ENCODE measurements at places on chromosomes 2 and 18.
A peak's percentile ranks its signal among the peaks of the same experiment; 100 is the strongest.

DNA sequence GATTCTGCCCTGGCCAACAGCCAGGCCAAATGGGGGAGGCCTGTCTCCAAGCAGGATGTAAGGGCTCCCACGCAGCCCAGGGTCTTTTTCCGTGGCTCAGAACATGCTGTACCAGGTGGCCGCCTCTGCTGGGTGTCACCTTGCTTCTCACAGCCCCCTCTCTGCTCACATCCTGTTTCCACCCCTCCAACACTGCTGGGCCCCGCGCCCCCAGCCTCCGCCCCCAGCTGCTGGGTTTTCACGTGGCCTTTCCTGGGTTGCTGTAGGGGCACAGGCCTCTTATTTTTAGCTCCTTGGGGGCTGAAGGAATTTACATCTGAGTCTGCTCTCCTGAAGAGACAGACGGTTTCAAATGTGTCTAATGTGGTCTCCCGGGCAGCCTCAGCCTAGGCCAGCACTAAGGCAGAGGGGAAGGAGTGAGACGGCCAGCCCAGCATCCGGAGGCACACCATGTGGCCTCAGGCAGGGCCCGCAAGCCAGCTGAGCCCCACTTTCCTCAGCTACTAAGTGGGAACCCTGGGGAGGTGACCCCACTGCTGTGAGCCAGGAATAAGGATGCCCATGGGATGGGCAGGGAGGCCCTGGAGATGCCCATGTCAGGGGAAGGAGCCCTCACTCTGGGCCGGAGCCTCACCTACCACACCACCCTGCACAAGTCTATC, 18.7 kb upstream of the DUSP2 start:
- DNase-seq = no peak

GRCh38 chr2:160014227-160014626, 48.2 kb downstream of the PLA2R1 start:
- DNase-seq = no peak

- no peak for DNase-seq
Observed at GRCh38 chr2:88053296-88053695, 2.3 kb downstream of the KRCC1 start.

- no peak for DNase-seq
Observed at GRCh38 chr2:55425431-55425831, 5.8 kb upstream of the CCDC88A start.

GRCh38 chr2:48940606-48941005, 185.1 kb upstream of the LHCGR start:
- no peak for DNase-seq

- no peak for DNase-seq
Observed at GRCh38 chr2:78418021-78418420, 607.5 kb upstream of the REG3G start.

DNA sequence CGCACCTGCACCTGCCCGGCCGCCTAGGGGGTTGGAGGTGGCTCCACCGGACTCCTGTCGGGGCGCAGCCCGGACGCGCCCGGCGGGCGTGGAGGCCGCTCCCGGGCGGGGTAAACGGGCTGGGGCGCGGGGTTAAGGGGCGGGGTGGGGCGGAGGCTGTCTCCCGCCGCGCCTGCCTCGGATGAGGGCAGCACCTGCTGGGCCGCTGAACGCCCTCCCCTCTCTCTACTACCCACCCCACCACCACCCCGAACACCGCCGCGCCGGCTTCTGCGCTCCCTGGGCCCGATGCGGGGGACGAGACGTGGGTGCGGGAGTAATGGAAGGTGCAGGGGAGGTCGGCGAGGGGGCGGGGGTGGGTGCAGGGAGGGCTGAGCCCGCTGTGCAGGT, 224.8 kb upstream of the ID2 start:
- DNase-seq = peak; percentile 62

- no peak for DNase-seq
Observed at GRCh38 chr2:55490554-55490953, 29.0 kb upstream of the CFAP36 start.

DNA sequence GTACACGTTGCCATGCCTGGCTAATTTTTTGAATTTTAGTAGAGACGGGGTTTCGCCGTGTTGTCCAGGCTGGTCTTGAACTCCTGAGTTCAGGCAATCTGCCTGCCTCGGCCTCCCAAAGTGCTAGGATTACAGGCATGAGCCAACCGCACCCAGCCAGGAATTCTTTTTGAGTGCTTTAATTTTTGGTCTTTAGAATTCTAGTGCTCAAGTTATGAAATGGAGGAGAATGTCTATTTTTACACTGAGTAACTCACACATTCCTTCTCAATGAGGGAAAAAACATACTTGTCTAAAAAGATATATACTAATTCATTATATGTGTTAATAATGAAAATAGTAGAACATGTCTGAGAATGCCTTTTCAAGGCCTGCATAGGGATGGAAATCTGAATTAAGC, 8.5 kb downstream of the ZNF396 start:
- no peak for DNase-seq

DNA sequence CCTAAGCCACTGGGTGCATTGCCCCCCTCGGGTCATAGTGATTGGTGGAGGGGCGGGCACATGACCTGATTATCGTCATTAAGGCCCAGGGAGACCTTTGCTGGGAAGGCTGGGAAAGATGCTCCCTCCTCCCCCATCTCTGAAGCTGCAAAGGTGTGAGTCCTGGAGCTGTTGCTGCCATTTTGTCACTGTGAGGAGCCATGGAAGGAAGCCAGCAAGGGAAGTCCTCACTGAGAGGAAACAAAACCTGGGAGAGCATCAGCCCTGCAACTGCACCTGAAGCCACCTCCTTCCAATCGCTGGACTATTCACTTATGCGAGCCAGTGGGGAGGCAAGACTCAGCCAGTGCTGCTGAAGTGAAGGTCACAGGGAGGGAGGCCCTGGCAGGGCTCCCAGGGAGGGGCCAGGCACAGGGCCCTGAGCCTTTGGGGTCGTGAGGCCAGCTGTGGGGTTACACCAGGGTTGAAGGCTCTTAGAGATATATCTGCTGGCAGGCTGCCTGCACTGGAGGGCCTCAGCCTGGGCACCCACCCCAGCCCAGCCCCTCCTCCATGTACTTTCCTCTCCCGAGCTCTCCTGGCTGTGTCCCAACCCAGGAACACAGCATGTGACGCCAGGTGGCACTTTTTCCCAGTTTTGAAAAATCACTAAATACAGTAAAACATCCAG, 10.7 kb upstream of the FAHD2A start:
- DNase-seq = peak; percentile 81

DNA sequence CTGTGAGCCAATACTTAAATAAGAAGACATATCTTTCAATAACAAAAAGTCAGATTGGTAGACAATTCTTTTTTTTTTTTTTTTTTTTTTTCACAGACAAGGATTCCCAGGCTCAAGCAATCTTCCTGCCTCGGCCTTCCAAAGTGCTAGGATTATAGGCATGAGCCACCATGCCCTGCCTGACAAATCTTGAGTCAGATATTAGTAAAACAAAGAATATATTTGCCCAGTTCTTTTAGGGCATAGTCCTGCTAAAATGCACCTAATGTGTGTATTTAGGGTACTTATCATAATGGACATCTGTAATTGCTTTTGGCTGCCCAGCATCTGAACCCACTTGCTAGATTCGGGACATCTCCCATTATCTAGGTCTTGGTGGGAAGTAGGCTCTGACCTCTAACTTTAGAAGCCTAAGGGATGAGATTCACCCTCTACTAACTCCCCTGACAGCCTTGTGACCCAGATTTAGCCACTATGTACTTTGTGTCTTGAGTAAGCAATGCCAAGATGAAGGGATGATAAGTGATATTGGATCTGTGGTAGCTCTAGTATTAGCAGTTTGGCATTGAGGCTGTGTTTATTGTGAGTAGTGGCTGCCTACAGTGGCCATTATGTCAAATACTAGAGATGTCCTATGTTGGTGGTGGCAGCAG, 18.5 kb upstream of the PSME4 start:
- no peak for DNase-seq

- DNase-seq = no peak
Observed at GRCh38 chr18:23257686-23258565, 122.6 kb downstream of the CABLES1 start.

GRCh38 chr2:18991177-18992168, 366.9 kb downstream of the OSR1 start:
- DNase-seq = peak; percentile 81

DNA sequence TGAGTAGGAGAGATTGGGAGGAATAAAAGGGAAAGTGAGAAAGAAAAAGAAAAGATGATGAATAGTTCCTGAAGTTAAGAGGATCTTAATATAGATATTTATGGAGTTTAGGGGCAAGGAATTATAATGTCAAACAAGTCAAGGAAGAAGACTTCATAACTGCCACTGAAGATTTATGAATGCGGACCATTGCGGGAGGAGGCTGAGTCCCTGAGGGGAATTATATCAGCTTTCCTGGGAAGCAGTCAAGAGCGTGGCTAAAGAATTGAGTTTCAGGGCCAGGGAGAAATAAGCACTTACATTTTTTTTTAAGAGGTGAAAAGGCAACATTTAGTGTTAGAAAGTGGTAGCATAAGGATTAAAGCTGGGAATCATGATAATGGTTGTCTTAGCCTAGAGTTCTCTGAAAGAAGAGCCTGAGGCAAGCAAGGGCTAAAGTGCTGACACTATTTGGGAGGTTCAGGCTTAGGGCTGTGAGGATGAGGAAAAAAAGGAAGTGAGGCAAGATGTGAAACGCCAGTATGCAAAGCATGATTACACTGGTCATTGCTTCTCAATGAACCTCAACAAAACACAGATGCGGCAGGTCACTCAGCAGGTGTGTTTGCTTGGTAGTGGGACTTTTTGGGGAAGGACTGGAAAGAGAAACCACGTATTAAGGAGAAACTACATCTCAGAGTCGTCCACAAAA, 217.1 kb downstream of the SLC4A3 start:
- DNase-seq = no peak

DNA sequence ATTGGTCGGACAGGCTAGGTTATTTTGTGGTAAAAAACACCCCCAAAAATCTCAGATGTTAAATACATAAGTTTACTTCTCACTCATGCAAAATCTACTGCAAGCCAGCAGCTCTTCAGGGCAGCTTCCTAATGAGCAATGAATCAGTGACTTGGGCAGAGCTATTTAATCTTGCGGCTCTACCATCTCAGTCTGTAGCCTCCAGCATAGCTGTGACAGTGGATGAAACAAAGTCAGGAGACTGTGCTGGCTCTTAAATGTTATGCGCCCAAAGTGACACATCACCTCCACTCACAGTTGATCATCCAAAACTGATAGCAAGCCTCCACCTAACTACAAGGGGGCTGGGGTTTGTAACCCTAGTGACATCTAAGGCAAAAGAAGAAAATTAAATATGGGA, 571.9 kb downstream of the METTL4 start:
- no peak for DNase-seq

GRCh38 chr2:148981324-148981723, 57.2 kb upstream of the LYPD6B start:
- DNase-seq = no peak

GRCh38 chr2:68877079-68877772, 6.0 kb upstream of the BMP10 start:
- no peak for DNase-seq

GRCh38 chr2:218895759-218896500, 15.3 kb downstream of the WNT10A start:
- no peak for DNase-seq

- no peak for DNase-seq
Observed at GRCh38 chr2:178279142-178279541, 84.8 kb downstream of the OSBPL6 start.

DNA sequence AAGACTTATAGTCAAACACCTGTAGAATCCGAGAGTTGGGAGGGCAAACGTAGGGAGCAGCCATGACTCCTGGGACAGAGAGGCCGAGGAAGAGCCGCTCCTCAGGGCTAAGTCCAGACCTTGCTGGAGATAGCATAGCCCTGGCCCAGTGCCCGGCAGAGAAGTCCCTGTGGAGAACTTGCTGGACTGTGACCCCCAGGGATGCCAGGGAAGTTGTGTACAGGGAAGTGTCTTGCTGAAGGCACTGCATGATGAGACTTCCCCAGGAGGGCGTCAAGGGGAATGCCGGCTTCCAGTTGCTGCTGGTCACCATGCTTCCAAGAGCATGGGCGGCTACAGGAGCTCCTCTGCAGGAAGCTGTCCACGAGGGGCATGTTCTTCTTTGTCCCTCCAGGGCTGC, 8.6 kb upstream of the CNDP1 start:
- DNase-seq = no peak

DNA sequence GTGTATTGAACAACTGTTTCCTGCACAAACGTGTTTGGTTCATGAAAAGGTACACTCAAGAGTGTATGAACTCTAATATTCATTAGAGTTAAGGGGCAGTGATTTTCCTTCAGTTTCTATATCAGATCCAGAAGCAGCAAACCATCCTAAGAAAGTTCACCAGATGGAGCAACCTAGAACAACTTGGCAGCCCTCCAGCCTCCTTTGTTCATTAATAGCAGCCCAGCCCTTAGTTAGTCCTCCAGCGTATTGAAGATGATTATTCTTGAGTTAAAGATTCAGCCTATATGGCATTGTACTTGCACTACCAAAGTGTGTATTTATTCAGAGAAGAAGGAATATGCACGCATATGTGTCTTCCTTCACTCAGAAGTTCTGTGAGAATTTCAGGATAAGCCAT, 365.5 kb downstream of the SETBP1 start:
- no peak for DNase-seq
